ENCODE measurements at places on chromosomes 6 and 20.

- DNase-seq = no peak
These were observed 75.7 kb downstream of the NCOA7 start for GRCh38 chr6:125866433-125866832.

DNA sequence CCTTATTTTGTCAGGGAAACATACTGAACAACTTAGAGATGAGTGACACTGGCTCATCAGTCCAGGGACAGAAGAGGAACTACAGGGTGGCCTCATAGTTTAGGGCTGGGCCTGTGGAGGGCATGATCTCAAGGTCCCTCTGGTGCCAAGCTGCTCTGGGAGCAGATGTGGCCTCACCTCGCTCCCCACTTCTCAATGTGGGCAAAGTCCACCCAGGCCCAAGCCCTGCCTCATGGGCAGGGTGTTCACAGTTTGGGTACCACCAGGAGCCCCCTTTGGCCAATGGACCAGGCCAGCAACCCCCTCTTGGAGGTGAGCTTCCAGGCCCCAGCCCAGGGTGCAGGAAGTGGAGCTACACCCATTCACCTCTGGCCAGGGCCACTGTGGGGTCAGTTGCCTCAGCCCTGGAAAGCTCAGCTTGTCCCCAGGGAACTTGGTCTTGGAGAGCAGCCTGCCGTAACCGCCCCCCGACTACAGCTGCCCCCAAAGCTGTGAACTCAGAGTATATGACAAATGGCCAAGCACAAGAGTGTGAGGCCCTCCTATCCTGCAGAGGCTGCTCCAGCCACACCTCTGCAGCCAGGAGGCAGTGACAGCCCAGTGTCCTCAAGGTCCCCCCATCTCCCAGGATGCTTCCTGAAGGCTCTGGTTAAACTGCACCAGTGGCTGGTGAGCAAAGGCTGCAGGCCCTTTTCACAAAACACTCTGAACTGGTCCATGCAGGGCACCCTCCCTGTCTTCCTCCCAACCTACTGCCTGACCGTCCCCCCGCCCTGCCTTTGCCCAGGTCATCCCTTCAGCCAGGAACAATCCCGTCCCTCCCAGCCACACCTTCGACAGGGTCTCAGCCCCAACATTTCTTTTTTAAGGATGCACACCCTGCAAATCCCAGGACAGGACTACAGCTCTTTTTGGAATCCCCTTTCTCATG, 3.6 kb downstream of the ADISSP start:
- no peak for DNase-seq

GRCh38 chr6:53985366-53985765, 125.9 kb upstream of the MLIP start:
- no peak for DNase-seq

- DNase-seq = no peak
These were observed 304.0 kb downstream of the TSHZ2 start for GRCh38 chr20:53276143-53276542.

DNA sequence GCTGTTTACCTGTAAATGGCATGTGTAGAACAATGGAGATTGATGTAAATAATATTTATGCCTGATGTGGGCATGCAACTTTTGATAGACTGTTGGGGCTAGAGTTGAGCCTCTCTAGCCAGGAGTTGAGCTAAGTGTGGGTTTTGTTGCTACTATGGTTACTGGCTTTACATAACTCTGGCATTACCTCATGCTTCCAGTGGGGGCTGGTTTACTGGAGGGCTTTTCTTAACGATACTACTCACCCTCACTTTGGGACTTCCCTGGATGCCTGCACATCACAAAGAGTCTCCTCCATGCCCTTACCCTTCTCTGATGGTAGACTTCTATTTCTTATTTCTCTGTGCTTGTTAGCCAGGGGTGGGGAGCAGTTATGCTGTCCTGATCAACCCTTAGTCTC, 524.6 kb upstream of the CDH4 start:
- DNase-seq = no peak

- peak; percentile 68 for DNase-seq
These were observed 226.0 kb downstream of the TPBG start for GRCh38 chr6:82589509-82590206.

GRCh38 chr6:94127716-94128115, 708.4 kb upstream of the EPHA7 start:
- DNase-seq = no peak

DNA sequence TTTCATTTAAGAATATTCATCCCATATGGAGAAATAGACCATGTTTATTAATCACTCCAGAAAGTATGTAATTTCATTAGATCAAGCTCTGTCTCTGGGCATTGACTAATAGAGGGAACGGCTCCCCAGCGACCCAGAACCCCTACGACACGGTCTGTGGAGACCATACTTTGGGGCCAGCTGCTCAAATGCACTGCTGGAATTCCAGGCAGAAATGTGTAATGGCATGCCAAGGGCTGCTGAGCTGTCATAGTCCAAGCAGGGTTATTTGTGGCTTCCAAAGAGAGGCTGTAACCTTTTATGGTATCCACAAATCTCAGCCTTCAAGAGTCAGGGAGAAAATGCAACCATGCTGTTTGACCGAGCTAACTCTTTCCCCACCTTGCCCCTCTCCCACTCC, 755.8 kb downstream of the DHX35 start:
- DNase-seq = no peak

DNA sequence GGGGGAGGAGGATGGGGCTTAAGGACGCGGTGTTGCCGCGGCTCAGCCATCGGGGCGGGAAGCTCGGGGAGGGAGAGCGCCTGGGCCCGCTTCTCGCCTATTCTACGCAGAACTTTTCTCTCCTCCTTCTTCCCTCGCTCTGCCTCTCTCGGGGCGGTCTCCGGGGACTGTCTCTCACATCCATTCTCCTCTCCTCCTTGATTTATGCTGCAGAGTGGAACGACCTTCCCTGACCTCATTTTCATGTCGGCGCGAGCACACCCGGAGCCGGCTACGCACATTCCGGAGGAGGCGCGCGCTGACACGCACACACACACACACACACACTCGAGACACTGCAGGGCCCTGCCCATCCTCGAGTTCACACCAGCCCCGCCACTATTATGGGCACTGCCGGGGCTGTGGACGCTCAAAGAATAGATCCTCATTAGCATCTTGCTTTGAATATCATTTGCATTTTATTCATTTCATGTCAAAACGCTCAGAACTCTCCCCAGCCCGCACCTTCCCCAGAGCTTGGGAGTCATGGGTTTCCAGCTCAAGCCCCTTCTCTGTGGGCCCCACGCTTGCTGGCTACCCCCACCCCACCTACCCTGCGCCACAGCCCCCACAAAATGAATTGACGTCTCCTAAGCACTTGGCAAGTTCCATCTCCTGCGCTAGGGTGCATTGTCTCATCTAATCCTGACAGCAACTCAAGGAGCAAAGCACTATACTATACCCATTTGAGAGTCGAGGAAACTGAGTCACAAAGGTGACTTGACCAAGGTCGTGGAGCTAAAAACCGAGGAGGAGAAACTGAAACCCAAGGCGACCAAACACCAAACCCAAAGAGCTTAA, 36.8 kb downstream of the NCR2 start:
- no peak for DNase-seq

DNA sequence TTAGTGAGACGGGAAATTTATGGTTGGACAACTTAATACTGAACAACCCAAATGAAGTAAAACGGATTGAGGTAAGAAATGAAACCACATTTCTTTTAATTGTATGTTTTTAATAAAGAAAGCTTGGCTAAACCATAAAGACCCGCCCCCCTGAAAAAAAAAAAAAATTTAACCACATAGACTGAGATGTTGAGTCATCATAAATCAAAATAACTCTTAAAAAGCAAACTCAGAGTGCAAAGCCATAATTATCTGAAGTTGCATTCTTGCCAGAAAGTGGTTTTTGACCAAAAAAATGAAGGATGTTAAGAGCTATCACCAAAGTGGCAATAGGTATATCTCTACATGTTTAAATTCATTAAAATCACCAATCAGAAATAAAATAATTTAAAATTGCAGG, 101.8 kb upstream of the COL21A1 start:
- DNase-seq = no peak

GRCh38 chr6:90156861-90157260, 139.8 kb downstream of the BACH2 start:
- no peak for DNase-seq

GRCh38 chr20:36501367-36502006, 39.8 kb upstream of the MYL9 start:
- no peak for DNase-seq

DNA sequence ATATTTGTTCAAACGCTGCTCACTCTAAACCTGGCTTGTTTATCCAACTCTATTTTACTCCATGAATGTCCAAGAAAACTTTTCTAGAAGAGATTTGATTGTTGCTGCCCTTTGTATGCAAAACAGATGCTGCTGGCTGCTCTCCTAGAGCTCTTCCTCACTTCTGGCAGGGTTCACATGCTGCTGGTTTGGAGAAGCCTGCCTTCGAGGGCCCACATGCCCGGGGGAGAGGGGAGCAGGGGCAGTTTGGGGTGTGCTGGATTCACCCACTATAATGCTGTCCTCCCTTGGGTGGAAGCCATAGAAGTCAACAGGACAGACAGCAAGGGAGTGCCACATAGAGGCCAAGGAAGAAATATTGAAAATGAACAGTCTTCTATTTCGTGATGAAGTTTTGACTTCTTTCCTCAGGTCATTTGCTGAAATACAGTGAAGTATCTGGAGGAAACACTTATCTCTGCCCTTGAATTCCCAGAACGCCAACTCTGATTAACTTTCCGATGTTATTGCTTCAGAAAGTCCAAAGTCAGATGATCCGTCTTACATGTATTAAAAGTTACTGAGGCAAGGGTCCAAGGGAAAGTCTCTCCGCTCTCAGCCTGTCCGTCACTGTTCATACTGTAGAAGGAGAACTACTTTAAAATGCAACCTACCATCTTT, 32.4 kb downstream of the LY86 start:
- DNase-seq = no peak

DNA sequence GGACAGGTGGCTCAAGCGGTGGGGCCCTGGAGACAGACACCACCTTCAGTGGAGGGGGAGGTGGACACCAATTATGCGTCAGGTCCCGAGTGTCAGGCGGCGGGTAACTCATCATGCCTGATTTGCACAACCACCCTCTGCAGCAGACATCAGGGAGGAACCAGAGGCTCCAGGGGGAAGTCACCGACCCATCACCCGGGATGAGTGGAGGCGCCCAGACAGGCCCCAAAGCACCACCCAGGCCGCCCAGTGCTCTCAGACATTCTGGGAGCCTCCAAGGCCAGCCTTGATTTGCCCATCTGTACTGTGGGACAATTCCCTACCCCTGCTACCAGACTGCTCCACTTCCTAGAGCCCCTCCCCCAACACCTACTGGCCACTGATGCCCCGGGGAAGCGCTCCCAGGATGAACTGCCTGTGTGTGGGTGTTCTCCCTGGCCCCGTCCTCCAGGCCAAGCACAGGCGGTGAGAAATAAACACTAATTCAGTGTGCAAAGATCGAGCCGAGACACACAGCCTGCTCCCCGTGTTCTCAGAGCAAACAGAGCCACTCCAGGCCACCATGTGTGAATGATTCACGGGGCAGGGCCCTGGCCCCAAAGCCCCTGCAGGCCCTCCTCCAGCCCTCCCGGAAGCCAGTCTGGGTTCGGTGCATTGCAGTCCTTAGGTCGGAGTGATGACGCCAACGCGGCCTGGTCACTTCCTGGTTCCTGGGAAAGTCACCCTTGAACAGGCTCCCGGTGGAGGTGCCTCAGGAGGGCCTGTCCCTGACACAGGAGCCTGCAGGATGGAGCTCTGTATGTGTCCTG, 107.2 kb downstream of the ASXL1 start:
- no peak for DNase-seq

DNA sequence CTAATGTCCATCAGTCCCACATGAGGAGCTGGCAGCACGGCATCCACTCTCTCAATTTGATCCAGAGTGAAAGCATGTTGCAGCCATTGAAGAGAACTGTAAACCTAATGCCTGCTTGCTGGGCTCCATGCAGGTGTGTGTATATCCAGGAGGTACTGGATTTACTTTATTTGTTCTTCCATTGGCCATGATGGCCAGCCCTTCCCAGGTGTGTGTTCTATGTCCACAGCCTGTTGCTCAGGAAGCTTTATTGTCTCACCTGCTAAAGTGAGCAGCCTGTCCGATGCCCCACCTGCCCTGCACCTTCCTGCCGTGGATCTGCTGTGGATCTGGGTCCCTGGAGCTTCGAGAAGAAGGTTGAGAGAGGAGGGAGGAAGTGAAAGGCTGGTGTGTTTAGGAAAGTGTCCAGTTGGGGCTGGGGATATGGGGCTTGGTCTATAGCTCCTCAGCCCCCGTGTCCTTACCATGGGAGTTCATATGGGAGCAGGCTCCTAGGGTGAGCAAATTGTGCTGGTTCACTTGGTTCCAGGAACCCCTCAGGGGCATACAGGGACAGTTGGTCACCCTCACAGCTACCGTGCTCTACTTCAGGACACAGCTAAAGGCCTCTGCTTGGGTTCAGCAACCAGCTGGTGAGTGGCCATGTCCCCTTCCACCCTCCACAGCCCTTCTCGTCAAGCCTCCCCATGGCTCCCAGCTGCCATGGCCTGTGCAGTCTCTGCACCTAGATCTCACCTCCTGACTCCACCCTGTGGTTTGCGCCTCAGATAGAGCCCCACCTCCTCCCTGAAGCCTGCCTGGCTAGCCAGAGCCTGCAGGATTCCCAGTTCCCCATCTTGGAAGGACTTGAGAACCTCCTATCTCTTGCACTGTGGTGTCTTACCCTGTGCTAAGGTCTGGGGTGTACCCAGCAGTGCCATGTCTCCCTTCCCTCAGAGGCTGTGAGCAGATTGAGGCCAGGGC, 12.7 kb downstream of the TREML2 start:
- DNase-seq = peak; percentile 70

- no peak for DNase-seq
These were observed 139.6 kb upstream of the HCRTR2 start for GRCh38 chr6:55034752-55035151.

GRCh38 chr6:121450242-121450641, 14.8 kb downstream of the GJA1 start:
- no peak for DNase-seq

GRCh38 chr6:129331450-129332138, 378.4 kb downstream of the ARHGAP18 start:
- DNase-seq = no peak

All from DMS153 (cell line).